ENCODE measurements at places on chromosomes 2 and 18.

GRCh38 chr2:32355976-32356680 is 695 bp upstream of the BIRC6 start:
- DNase-seq: no peak

GRCh38 chr2:102433973-102434654 is 11.2 kb downstream of the IL18RAP start:
- no peak for DNase-seq

DNA sequence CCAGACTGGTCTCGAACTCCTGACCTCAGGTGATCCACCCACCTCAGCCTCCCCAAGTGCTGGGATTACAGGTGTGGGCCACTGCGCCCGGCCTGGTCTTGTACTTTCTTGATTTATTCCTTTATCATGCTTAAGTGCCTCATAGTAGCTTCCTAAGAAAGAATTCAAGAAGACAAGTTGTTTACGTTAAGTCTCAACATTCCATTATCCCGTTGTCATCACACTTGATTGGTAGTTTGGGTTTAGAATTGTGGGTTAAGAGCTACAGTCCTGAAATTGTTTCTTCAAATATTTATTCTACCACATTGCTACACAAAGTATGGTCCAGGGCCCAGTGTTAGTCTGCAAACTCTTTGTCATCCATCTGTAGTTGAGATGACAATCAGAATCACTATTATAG is 194.0 kb downstream of the VWC2L start:
- no peak for DNase-seq

GRCh38 chr2:1623906-1624445 is 120.3 kb downstream of the PXDN start:
- DNase-seq: no peak

DNA sequence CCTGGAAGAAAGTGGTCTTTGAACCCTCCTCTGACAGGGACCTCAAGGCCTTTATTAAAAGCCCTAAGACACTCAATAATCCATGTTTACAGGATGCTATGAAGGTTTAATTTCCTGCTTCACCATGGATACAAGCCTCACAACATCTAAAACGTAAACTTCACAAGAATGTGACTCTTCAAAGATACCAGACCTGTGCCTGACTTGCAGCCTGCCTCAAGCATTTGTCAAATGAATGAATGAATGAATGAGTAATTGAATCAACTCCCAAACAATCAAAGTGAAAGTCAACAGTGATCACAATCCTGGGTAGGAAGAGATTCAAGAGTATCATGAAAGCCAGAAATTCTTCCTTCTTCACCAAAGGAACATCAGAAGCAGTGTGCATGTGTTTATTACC is 30.4 kb downstream of the KLF7 start:
- DNase-seq: peak; percentile 37
